ENCODE measurements at places on chromosomes 7 and 10. TPM values are rescaled to one million over a fixed set of nuclear protein-coding genes. Genes with fewer than 3 reads are reported as not detected.
A peak's percentile ranks its signal among the peaks of the same experiment; 100 is the strongest.

GRCh38 chr10:112895292-112895691 lies 54.8 kb upstream of the TCF7L2 start:
- H3K4me3 ChIP-seq, result no peak overlapping the region
- H3K36me3 ChIP-seq, result no peaks in the 10 kb centered on the region
- peaks cover 5% of the 10 kb centered on the region for H3K4me1 ChIP-seq
- H3K27me3 ChIP-seq, result no peaks in the 10 kb centered on the region
- DNase-seq, result no peak
- no peak overlapping the region for H3K27ac ChIP-seq

GRCh38 chr7:119270045-119270464 lies 1002.9 kb upstream of the KCND2 start:
- H3K36me3 ChIP-seq, result no peaks in the 10 kb centered on the region
- DNase-seq, result peak; percentile 84
- no peak overlapping the region for H3K27ac ChIP-seq
- H3K27me3 ChIP-seq, result no peaks in the 10 kb centered on the region

DNA sequence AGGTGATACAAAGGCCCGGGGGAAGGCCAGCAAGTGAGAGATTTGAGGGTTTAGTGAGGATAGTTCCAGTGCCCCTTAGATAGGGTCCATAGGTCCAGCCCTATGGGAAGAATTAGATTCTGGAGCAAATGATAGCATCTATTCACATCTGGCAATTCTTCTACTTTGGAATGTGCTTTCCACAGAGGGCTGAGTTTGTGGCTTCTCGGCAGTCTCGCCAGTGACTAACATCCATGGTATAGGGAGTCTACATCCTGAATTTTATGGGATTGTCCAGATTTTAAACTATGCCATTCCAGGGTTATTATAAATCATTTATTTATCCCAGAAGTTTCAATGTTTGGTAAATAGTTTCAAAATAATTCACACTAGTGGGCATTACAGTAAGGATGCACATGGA lies 207.3 kb upstream of the ADO start:
- H3K27me3 ChIP-seq, result no peaks in the 10 kb centered on the region
- no peak overlapping the region for H3K27ac ChIP-seq
- H3K4me1 ChIP-seq, result no peaks in the 10 kb centered on the region
- H3K36me3 ChIP-seq, result no peaks in the 10 kb centered on the region
- DNase-seq, result no peak
- H3K4me3 ChIP-seq, result no peak overlapping the region

- H3K27me3 ChIP-seq, result no peaks in the 10 kb centered on the region
- H3K36me3 ChIP-seq, result no peaks in the 10 kb centered on the region
- DNase-seq, result no peak
- no peak overlapping the region for H3K27ac ChIP-seq
- H3K4me3 ChIP-seq, result no peak overlapping the region
These were observed 63.0 kb downstream of the CCDC71L start for GRCh38 chr7:106597751-106598546.

GRCh38 chr10:12909836-12910185 lies 91.7 kb downstream of the CCDC3 start:
- H3K4me3 ChIP-seq, result no peak overlapping the region
- H3K4me1 ChIP-seq, result no peaks in the 10 kb centered on the region
- H3K27ac ChIP-seq, result no peak overlapping the region
- DNase-seq, result no peak
- H3K36me3 ChIP-seq, result no peaks in the 10 kb centered on the region

- H3K36me3 ChIP-seq, result no peaks in the 10 kb centered on the region
- peaks cover 9% of the 10 kb centered on the region for H3K4me1 ChIP-seq
- no peak overlapping the region for H3K4me3 ChIP-seq
- peak; percentile 36 for DNase-seq
- H3K27ac ChIP-seq, result peak overlapping the region; percentile 57
These were observed 81.0 kb upstream of the PRSS58 start for GRCh38 chr7:142338633-142339501.

DNA sequence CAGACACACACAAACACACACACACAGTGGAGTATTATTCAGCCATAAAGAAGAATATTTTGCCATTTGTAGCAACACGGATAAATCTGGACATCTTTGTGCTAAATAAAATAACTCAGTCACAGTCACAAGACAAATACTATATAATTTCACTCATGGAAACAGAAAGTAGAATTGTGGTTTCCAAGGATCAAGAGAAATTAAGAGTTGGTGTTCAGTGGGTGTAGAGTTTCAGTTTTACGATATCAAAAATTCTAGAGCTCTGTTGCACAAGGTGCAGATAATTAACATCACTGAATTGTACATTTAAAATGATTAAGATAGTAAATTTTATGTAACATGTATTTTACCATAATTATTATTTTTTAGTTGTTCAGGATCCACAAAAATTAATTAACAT lies 1235.0 kb downstream of the XPNPEP1 start:
- H3K4me3 ChIP-seq, result no peak overlapping the region
- H3K27ac ChIP-seq, result no peak overlapping the region
- H3K4me1 ChIP-seq, result no peaks in the 10 kb centered on the region
- H3K36me3 ChIP-seq, result no peaks in the 10 kb centered on the region
- DNase-seq, result no peak

GRCh38 chr10:48958598-48959190 lies 19.1 kb upstream of the LRRC18 start:
- no peak for DNase-seq
- H3K4me3 ChIP-seq, result no peak overlapping the region
- H3K36me3 ChIP-seq, result no peaks in the 10 kb centered on the region
- no peak overlapping the region for H3K27ac ChIP-seq
- H3K27me3 ChIP-seq, result peaks cover 12% of the 10 kb centered on the region

GRCh38 chr10:43846187-43846680 lies 197.6 kb upstream of the ZNF32 start:
- no peak overlapping the region for H3K4me3 ChIP-seq
- no peaks in the 10 kb centered on the region for H3K36me3 ChIP-seq
- no peak for DNase-seq

- no peaks in the 10 kb centered on the region for H3K36me3 ChIP-seq
- H3K27ac ChIP-seq, result no peak overlapping the region
- peaks cover 9% of the 10 kb centered on the region for H3K4me1 ChIP-seq
- H3K4me3 ChIP-seq, result no peak overlapping the region
These were observed 196.8 kb downstream of the REEP3 start for GRCh38 chr10:63718006-63718405.

DNA sequence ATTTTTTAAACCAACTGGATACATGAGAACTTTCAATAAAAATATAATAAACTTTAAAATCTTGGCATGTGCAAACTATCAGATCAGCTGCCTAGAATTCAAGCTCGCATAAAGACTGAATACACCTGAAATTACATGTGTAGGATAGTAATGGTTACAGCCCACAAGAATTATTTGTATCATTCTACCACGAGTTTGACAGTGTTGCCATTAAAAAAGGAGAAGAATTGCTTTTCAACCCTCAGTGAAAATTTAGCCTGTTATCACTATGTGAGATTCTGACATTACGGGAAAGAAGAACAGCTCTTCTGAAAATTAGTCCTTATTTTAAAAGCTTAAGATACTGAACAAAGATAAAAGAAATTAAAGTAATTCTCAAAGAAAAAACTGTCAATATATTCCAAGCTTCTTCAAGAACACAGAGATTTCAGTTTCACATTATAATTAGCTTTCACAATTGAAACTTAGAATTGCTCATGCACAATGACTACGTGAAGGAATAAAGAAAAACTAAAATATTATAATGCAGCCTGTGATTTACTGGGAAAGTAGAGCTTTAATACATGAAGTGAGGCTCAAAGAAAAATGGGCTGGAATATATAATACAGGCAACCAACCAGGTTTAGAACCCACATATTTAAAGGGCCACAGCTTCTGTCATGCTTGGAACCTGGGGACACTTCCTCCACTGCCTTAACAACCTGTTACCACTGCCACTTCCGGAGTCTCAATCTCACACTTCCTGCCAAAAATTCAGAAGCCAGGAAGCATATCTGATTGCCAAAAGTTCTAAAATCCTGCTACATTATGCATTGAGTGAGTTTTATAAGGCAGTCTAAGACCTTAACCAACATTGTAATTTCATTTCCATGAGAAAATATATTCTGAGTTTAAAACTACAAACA lies 23.2 kb downstream of the TPK1 start:
- no peaks in the 10 kb centered on the region for H3K4me1 ChIP-seq
- no peak overlapping the region for H3K4me3 ChIP-seq
- no peak for DNase-seq
- no peak overlapping the region for H3K27ac ChIP-seq
- H3K36me3 ChIP-seq, result no peaks in the 10 kb centered on the region

DNA sequence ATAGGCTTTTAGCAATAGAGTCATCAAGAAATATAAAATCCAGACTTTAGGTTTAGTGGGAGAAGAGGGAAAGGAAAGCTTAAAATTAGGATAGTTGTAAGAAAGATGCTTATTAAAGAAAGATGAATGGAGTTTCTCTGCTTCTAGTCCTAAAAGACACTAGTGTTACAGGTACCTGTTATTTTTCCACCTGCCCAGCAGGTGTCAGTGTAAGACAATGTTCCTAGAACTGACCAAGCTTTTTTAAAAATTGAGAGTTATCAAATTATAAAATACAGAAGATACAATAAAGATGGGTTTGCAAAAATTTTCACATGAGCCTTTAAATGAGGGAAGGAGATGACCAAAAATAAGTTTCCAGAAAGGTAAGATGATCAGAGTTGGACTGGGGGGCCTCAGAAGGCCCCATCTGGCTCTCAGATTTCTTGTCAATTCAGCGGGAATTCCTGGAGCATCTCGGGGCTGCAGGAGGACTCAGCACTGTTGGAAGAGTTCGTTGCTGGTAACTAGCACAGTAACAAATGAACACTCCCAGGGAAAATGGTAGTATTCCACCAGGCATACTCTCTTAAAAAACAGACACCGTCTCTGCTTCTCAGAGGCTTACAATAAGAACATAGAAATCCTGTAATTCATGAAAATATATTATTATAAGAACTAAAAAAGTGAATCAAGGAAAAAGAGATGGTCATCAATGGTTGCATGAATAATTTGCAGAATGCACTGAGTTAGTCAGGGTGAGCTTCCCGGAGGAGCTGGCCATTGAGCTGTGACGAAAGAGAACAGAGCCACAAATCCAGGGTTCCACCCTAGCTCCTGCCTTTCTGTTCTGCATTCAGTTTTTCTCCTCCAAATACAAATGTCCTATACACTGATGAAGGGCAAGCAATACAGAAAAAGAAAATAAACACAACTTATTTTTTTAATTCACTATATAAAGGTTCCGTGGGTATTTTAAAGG lies 71.8 kb upstream of the PIK3CG start:
- DNase-seq, result peak; percentile 40
- no peaks in the 10 kb centered on the region for H3K27me3 ChIP-seq
- no peak overlapping the region for H3K27ac ChIP-seq

DNA sequence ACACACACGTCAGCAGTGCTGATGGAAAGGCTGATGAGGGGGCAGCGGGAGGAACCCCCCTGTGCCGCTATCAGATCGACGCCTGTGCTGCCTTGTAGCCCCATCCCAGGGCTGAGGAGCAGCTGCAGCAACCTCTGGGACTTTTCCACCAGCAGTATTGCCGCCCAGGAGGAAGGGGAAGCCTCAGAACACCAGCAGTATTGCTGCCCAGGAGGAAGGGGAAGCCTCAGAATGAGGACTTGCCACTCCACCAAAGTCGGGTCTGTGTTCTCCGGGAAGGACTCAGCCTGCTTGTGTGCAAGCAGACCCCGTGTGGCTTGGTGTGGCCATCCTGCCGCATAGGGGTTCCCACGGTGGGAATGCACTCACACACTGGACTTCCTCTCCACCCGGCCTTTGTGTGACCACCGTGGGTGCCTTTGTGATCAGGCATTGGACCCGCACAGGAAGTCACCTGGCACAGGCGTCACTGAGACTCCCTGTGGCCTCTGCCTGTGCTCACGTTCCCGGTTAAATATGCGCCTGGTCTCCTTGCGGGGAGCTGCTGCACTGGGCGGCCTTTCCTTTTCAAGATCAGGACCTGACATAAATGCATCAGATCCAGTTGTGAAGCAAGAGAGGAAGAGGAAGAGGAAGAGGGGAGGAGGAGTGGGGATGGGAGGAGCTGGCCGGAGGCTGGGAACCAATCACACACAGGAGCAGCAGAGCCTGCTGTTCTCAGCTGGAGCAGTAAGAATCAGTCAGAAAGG lies 248.5 kb downstream of the DNAJB6 start:
- H3K36me3 ChIP-seq, result no peaks in the 10 kb centered on the region
- no peak overlapping the region for H3K27ac ChIP-seq
- DNase-seq, result no peak
- no peaks in the 10 kb centered on the region for H3K27me3 ChIP-seq
- H3K4me1 ChIP-seq, result no peaks in the 10 kb centered on the region

DNA sequence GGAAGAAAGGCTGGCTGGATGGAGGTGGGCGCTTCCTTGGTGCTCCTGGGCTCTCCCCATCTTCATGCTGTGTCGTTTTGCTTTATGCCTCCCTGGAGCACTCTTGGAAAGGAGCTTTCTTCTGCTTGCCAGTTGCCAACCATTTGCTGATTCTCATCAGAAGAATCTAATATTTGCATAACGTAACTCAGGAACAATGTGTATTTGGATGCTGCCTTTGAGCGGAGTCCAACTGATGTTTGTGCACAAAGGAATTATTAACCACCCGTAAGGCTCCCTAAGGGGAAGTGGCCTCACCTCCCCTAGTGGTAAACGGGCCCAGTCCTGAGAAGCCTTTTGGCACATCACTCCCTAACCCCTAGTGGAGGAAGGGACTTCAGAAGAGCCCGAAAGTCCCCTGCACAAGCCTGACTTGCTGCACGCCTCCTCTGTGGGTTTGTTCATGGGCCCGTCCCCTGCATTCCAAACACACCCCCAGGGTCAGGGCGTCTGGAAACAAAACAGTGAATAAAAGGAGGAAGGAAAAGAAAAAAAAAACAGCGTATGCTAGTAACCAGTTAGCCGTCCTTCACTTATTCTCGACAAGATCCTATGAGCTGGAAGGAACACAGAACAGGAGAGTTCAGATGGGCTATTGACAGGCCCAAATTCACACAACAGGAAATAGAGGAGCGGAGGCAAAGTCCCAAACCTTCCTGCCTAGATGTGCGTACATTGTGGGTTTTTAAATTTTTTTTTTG lies 602.2 kb downstream of the LRMDA start:
- no peaks in the 10 kb centered on the region for H3K36me3 ChIP-seq
- no peak for DNase-seq
- no peak overlapping the region for H3K27ac ChIP-seq
- no peak overlapping the region for H3K4me3 ChIP-seq
- no peaks in the 10 kb centered on the region for H3K27me3 ChIP-seq
- H3K4me1 ChIP-seq, result peaks cover 17% of the 10 kb centered on the region

DNA sequence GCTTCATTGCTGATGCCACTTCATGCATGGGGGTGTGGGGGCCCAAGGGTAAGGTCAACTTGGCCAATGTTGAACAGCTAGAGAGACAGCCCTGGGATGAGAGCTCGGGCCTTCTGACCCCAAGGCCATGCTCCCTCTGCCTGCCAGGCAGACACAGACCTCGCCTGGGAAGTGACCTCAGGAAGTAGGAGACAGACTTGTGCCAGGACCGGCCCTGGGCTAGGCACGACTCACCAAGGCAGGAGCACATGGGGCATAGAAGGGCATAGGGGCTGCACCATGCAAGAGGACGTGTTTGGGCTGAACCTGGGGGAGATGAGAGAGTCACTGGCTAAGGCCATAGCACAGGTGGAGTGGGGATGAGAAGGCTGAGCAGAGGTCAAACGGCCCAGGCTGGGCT lies 27.1 kb downstream of the ZCCHC24 start:
- H3K4me3 ChIP-seq, result no peak overlapping the region
- H3K4me1 ChIP-seq, result peaks cover 10% of the 10 kb centered on the region
- no peak overlapping the region for H3K27ac ChIP-seq

The UPK3B gene
- 0.42 TPM for polyA plus RNA-seq

The TET1 gene
- polyA plus RNA-seq, result 14.4 TPM

The TAS2R4 gene
- polyA plus RNA-seq, result 0.07 TPM

The DOCK4 gene
- polyA plus RNA-seq, result 5.3 TPM

The GPNMB gene
- 1.6 TPM for polyA plus RNA-seq

The OLAH gene
- polyA plus RNA-seq, result not detected

The CPN1 gene
- not detected for polyA plus RNA-seq

All from cardiac muscle cell (in vitro differentiated cells and primary cell).